ENCODE measurements at places on chromosomes 16 and 17.

- no peak for DNase-seq
These were observed 45.7 kb downstream of the AATF start for GRCh38 chr17:36994438-36994837.

GRCh38 chr17:37233036-37233435, 142.7 kb upstream of the C17orf78 start:
- no peak for DNase-seq

- no peak for DNase-seq
These were observed 141.4 kb downstream of the TMEM132E start for GRCh38 chr17:34720760-34721159.

DNA sequence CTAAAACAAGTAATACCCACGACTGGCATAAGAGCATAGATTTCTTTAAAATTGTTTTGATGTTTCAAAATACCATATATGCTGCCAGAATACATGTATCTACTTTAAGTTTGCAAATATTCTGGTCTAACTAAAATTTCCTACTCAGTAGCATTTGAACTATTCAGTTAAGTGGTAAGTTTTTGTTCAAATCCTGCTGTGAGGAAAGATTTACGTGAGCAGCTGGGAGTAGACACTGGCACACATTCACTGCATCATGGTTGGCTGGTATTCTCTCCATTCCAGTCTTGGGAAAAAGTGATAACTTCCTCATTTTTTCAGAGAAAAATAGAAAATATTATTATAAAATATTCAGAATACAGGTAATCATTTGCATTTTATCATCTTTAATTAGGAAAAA, 133.6 kb downstream of the SKAP1 start:
- no peak for DNase-seq

- no peak for DNase-seq
These were observed 4.9 kb downstream of the COX6A2 start for GRCh38 chr16:31423241-31423640.

DNA sequence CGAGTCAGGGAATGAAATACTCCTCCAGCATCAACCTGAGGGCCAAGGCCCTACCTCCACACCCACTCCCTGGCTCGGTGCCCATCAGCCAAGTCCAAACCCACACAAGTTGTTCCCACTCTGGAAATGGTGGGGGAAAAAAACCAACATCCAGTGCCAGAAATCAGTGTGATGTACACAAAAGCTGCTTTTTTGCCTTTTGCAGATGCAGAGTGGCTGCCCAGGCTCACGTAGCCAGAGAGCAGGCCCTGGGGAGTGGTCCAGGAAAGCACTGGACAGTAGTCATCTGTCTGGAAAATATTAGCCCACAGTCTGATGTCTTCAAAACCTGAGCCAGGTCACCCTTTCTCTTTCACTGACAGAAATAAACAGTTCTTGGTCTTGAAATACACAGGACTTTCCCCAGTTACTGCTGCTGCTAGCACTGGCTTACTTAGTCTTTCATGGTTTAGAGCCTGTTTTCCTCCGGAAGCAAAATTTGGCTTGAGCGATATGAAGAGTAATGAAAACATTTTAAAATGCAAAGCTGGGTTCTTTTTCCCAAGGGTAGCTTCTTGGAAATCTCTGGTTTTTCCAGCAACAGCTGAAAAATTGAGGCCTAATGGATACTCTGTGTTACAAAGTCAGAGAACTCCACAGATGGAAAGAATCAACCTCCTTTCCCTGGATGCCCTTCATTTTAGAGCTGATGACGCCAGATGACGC, 18.2 kb upstream of the NOS2 start:
- no peak for DNase-seq

GRCh38 chr16:59259074-59259949, 525.2 kb upstream of the GOT2 start:
- no peak for DNase-seq

GRCh38 chr17:6587310-6587709, 31.0 kb upstream of the PITPNM3 start:
- DNase-seq: no peak

DNA sequence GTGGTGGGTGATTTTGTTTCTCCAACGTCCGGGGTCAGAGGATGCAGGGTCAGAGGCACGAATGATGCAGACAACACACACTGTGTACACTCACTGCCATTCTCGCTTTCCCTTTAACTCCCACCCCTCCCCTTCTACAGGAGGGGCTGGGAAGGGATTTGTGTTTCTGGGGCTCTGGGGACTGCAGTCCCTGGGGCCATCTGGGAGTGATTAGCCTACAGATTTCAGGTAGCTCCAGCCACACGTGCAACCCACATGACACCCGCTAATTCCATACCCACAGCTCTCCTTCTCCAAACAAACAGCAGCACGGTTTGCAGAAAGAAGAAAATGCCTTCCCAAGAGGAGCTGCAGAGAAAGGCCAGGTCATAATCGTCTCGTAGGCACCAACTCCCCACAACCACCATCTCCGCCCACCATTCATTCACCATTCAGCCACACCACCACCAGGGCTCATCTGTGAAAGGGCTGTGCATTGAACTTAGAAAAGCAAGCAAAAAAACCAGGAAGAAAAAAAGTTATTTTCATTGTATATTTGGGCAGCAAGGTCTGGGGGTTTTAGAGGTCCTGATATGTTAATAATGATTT, 9.4 kb upstream of the SOX9 start:
- no peak for DNase-seq

DNA sequence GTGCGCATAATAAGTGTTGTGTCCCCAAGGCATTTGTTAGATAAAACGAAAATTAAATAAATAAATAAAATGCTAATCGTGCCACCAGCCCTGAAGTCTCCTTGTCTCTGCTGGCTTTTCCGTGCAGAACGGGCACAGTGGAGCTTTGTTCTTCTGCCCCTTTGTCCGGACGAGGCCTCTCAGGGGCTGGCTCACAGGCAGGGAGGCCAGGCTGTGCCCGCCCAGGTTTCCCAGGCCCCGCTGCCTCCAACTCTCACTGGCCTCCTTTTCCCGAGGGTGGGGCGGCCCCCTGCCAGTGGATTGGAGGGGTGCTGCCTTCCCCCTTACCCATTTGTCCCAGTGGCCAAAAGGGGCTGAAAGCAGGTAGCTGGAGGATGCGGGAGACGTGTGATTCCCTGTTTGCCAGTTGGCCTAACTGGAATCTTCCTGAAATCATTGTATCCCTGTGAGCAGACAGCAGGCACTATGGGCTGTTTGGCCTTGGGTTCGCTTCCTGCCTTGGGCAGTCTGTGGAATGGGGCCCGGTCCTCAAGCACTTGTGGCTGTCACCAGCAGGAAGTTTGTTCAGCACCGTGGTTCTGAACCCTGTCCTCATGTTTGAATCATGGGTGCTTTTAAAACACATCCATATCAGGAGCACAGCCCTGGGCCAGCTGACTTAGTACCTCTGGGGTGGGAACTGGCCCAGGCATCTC, 64.4 kb downstream of the KSR1 start:
- no peak for DNase-seq

- peak; percentile 16 for DNase-seq
These were observed 24.2 kb downstream of the PLD6 start for GRCh38 chr17:17181666-17182597.

- DNase-seq: no peak
These were observed 377.8 kb downstream of the SNX29 start for GRCh38 chr16:12354296-12354833.

DNA sequence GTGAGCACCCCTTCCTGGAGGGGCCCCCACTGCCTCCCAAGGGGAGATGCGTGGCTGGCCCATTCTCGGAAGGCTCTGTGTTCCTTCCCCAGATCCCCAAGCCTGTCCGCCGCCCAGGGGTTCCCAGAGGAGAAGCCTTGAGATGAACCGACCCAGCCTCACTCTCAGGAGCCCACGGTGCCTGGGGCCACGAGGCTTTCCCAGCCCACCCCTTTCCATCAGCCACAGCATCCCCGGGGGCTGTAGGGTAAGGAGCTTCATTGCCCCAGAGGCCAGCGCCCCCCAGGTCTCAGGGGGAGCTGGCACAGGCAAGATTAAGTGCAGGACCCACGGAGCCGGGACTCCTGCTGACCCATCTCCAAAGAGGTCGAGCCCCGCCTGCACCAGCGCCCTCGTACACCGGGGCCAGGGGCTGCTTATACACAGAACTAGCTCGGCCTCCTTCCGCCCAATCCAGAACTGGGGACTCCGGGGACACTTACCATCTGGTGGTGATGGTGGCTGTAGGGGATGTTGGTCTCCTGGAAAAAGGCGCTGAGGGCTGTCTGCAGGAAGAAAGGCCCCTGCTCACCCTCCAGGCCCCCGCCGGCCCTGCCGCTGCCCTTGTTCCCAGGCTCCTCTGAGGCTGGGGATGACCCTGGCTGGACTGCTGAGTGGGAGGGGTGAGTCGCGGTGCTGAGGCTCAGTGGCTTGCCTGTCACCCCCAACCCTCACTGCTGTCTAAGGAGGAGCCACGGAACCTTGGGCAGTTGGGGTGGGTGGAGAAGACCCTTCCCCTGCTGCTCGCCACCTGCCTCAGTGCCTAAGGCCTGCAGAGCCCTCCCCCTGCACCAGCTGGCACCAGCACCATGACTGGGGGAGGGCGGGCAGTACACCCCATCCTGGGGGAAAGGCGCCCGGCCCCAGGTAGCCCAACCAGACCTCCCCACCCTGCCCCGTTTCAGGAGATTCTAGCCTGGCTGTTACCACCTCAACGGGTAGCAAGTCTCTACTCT, 4.4 kb downstream of the UBALD1 start:
- no peak for DNase-seq

- no peak for DNase-seq
These were observed 8.9 kb downstream of the BAIAP2 start for GRCh38 chr17:81043725-81044427.

DNA sequence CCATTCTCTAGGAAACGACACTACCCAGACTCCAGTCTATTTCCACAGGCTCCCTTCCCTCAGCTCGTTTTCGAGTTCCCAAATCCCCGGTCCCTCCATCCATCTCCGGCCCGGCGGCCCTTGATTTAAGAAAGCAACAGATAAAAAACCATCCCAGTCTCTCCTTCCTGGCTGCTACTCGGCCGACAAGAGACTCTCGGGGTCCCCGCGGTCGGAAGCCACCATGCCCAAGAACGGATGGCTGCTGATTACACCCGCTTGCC, 182 bp downstream of the RPL26 start:
- no peak for DNase-seq

DNA sequence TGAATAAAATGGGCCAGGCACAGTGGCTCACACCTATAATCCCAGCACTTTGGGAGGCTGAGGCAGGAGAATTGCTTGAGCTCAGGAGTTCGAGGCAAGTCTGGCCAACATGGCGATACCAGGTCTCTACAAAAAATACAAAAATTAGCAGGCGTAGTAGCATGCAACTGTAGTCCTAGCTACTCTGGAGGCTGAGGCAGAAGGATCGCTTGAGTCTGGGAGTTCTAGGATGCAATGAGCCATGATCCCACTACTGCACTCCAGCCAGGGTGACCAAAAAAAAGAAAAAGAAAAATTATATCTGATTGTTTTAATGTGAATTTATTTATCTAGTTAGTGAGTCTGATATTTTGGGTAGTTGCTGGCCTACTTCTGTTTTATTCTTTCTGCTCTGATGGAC, 7.0 kb downstream of the IL34 start:
- DNase-seq: no peak

GRCh38 chr16:6633456-6633855, 699.2 kb upstream of the RBFOX1 start:
- DNase-seq: no peak

- DNase-seq: no peak
These were observed 6.9 kb downstream of the CARMIL2 start for GRCh38 chr16:67651847-67652246.

DNA sequence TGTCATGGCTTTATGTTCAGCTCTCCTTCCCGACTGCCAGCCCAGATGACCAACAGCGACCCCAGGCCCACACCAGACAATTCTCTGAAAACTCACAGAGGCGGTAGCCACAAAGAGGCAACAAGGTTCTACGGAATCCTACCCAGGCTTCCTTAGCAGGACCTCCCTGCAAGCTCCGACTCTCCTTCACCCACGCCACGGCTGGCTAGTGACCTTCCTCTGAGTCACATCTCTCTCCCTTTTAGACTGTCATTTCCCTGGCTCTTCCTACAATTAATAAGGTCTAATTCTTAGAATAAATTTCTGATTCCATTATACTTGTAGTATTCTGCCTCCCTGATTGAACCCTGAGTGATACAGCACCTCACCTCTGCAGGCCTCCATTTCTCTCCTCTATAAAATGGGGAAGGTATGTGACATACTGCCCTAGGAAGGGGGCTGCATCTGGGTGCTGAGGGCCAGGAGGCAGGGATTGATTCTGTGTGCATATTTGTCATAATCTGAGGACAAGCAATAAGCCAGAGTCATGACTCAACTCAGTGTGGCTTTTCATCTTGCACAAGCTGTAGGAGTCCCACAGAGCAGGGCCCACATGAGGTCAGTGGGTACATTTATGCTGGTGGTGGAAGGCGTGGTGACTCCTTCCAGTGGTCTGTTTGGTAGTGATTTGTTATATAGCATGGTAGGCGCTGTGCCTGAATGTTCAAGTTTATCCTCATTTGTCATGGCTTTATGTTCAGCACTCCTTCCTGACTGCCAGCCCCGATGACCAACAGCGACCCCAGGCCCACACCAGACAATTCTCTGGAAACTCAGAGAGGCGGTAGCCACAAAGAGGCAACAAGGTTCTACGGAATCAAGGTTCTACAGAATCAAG, 46.2 kb downstream of the SMPD3 start:
- DNase-seq: no peak

All from stimulated activated CD8-positive, alpha-beta memory T cell treated with anti-CD3 and anti-CD28 coated beads, Interleukin-15, amount 100 ng/mL, for 4 hours (primary cell).